ENCODE measurements at places on chromosomes 7 and 10. TPM values are rescaled to one million over a fixed set of nuclear protein-coding genes. Genes with fewer than 3 reads are reported as not detected.

Gene GIMAP5
- total RNA-seq = 11.1 TPM

Gene OR13A1
- total RNA-seq = not detected

GRCh38 chr10:24887855-24888231, 64.6 kb downstream of the PRTFDC1 start:
- no peak for DNase-seq
- H3K27ac ChIP-seq = no peak overlapping the region
- no peak overlapping the region for H3K4me3 ChIP-seq

Gene TRPV5
- not detected for total RNA-seq

Gene SPACDR
- total RNA-seq = not detected

Gene MEOX2
- 4.3 TPM for total RNA-seq

DNA sequence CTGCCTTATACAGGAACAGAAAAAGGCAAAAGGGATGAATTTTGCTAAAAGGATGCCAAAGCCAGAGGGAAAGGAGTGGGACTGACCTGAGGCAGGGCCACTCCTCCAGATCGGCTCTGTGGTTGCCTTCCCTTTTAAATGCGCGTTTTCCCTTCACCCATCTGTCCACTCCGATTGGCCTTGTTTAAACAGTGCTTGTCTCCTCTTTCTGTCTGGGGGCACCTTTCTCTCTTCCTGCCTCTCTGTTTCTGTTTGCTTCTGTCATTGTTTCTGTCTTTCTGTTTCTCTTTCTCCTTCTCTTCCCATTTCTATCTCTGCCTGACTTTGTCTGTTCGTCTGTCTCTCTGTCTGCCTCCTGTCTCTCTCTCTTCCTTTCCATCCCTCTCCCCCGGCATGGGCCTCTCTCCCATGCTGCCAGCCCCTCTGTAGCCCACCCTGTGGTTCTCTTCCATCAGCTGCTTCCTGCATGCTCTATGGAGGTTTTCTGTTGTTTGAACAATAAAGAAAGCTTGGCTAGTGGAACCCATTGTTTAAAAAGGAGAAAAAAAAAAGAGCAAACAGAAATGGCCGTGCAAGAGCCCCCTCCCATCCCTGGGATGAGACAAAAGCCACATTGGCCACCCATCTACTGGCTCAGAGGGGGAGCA, 29.5 kb upstream of the HSPB1 start:
- H3K4me1 ChIP-seq = no peaks in the 10 kb centered on the region
- no peaks in the 10 kb centered on the region for H3K27me3 ChIP-seq
- H3K36me3 ChIP-seq = no peaks in the 10 kb centered on the region
- H3K27ac ChIP-seq = no peak overlapping the region

DNA sequence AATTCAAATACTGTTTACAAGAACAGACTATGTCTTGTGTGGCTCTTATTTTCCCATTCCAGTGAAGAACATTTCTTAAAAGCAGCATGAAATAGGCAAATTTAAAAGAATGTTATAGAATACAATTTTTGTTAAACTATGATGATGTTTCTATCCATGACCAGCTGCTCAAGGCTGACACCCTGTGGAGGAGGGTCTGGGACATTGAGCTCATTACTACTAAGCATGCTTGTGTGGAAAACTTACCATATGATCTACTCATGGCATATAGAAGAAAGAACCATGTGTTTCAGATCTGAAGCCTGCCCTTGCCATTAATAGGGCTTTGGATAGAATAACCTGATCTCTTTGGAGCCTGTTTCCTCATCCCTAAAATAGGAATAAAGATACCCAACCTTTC, 125.0 kb downstream of the FOXP2 start:
- no peaks in the 10 kb centered on the region for H3K4me1 ChIP-seq
- DNase-seq = no peak
- no peak overlapping the region for H3K27ac ChIP-seq

Gene NME8
- total RNA-seq = not detected

Gene TAS2R4
- total RNA-seq = 2.2 TPM

Gene ADRB1
- 10.2 TPM for total RNA-seq

Gene LDB3
- total RNA-seq = 13.0 TPM

Data from prostate gland (tissue), 2 donors.